ENCODE measurements at places on chromosomes 4 and X.

DNA sequence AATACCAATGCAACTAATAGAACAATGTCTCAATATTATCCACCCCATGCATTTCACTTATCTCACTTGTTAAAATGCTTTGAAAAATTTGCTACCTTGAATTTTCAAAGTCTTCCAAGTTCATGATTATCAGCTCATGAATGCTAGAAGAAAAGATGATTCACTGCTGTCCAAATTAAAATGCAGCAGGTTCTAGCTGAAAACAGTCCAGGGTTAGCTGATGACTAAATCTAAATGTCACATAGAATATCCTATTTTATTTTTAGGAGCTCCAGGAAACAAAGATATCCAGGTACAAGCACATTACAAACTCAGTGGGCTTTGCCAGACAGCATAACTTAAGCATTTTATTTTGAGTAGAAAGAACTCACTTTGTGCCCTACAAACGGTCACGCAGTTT lies 38.0 kb upstream of the SPARCL1 start:
- DNase-seq = no peak

- no peak for DNase-seq
Measured at GRCh38 chrX:3136161-3136961, 95.1 kb downstream of the ARSF start.

- no peak for DNase-seq
Measured at GRCh38 chr4:154164931-154165839, 326.4 kb downstream of the DCHS2 start.

DNA sequence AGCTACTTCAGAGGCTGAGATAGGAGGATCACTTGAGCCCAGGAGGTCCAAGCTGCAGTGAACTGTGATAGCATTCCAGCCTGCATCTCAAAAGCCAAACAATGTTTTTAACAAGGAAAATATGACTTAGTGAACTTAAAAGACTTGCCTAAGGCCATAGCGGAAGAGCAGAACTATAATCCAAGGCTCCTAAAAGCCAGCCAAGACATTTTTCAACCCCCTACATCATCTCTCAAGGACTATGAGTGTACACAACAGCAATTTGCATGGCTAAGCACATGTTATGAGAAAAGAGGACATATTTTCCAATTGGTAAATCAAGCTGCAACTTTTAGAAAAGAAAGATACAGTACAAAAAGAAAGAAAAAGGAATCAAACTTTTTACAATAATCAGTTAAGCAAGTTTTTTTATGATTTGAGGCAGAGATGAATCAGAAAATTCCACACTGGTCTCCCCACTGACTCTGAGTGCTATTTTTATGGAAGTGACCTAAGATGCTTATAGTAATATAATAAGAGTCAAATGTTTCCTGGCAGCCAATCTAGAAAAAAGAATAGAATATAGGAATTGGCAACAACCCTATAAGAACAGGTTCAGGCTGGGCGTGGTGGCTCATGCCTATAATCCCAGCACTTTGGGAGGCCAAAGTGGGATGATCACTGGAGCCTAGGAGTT lies 9.8 kb upstream of the ACOT9 start:
- no peak for DNase-seq

DNA sequence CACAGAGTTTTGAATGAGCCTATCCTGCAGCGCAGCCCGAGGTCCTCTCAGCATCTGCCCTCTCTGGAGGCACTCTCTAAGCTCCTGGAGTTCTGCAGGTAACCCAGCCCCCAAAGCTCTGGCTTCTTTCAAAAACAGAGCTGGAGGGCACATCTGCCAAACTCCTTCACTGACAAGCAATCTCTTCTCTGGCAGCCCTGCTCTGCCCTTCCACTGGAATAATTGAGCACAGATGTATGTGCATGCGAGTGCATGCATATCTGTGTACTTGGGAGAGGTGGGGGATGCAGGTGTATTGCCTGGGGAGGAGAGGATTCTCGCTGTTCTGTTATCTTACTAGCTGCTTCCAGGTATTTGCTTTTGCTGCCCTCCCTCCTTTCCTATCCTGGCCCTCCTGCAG lies 22.2 kb upstream of the PLP1 start:
- DNase-seq = no peak

GRCh38 chrX:133923113-133923512 lies 62.3 kb downstream of the GPC3 start:
- DNase-seq = peak; percentile 3

Data from CD4-positive, alpha-beta T cell treated with Interleukin-15 for 4 hours (primary cell).